ENCODE measurements at places on chromosomes 13 and 19.

- DNase-seq = peak; percentile 82
Observed at GRCh38 chr19:2867025-2867991, at the start of gene ZNF556. ZNF556 (plus strand) TSS chr19:2867335; CDS start chr19:2867422, 87 bp downstream.

- DNase-seq = no peak
Observed at GRCh38 chr19:44576843-44577565, 36.4 kb upstream of the IGSF23 start.

GRCh38 chr13:109715902-109716301 lies 70.5 kb downstream of the IRS2 start:
- DNase-seq = no peak

- DNase-seq = no peak
Observed at GRCh38 chr19:17841371-17841809, 6.4 kb downstream of the JAK3 start.

DNA sequence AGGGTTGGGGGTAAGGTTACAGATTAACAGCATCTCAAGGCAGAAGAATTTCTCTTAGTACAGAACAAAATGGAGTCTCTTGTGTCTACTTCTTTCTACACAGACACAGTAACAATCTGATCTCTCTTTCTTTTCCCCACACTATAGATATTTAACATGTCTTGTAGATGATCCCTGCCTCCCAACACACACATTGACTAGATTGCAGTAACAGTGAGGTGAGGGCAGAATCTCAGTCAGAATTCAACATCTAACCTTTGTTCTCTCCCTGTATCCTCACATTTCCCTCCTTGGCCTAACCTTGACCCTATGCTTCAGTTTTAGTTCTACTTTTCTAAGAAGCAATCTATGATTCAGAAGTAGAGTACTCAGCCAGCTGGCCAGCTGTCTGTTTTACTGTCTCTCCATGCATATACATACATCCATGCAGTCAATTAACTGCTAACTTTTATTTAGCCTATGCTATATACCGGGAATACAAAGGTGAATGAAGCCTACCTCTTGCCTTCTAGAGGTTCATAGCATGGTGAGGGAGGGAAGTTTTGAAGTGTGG lies 18.1 kb downstream of the DNAJC15 start:
- no peak for DNase-seq

DNA sequence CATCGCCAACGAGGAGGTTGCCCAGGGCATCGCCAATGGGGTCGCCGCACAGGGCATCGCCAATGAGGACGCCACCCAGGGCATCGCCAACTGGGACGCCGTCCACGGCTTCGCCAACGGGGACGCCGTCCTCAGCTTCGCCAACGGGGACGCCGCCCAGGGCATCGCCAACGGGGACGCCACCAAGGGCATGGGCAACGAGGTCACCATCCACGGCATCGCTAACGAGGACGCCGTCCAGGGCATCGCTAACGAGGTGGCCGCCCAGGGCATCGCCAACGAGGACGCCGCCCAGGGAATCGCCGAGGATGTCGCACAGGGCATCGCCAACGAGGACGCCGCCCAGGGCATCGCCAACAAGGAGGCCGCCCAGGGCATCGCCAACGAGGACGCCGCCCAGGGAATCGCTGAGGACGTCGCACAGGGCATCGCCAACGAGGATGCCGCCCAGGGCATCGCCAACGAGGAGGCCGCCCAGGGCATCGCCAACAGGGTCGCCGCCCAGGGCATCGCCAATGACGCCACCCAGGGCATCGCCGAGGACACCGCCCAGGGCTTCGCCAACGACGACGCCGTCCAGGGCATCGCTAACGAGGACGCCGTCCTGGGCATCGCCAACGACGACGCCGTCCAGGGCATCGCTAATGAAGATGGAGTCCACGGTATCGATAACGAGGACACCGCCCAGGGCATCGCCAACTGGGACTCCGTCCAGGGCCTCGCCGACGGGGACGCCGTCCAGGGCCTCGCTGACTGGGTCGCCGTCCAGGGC lies 945.7 kb downstream of the TUBA3C start:
- DNase-seq = no peak

DNA sequence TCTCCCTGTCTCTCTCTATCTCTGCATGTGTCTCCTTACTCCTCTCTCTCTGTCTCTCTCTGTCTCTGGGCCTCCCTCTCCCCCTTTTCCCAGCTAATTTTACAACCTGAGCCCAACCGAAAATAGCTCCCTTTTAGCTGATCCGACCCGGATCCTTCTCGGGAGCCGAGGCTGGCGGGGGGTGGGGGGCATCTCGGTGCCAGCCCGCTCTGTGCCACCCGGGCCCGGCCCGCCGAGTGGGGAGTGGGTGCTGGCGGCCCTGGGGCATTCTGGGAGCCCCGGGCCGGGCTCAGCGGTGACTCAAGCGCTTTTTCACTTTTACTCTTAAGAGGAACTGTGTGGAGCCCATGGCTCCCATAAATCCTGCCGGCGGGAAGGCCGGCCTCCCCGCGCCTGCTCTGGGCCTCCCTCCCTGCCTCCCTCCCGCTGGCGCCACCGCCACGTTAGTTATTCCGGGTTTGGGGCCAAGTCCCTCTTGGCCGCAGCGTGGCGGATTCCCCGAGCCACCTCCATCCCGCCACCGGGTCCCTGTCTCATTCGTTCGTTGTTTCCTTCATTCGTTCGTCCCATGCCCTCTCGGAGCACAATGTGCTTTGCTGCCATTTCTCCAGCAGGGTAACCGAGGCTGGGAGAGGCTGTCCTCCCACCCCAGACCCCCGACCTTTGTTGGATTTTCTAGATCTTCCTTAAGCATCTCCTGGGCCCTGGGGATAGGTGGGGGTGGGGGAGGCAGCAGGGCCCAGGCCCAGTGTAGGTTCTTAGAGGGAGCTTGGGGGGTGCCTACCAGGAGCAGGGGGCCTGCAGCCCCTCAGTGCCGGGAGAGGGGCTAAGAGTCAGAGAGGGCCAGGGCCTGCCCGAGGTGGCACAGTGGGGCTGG lies 3.2 kb downstream of the NFIC start:
- peak; percentile 72 for DNase-seq

DNA sequence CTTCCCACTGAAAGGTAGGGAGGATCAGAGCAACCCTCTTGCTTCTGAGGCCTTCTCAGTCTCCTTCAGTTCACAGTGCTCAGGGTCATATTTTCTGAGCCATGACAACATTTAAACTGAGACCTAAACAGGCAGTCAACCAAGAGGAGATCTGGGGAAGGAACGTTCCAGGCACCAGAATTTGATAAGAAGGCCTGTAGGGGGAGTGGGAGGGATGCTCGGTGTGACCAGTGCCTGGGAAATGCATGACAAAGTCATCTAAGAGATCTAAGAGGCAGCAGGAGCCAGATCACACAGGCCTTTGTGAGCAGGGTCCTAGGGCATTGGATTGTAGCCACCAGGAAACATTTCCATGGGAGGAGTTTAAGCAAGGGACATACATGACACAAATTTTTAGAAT lies 71.6 kb downstream of the SHISA2 start:
- DNase-seq = no peak

GRCh38 chr19:52170863-52171320 lies 529 bp downstream of the ZNF836 start:
- DNase-seq = no peak

DNA sequence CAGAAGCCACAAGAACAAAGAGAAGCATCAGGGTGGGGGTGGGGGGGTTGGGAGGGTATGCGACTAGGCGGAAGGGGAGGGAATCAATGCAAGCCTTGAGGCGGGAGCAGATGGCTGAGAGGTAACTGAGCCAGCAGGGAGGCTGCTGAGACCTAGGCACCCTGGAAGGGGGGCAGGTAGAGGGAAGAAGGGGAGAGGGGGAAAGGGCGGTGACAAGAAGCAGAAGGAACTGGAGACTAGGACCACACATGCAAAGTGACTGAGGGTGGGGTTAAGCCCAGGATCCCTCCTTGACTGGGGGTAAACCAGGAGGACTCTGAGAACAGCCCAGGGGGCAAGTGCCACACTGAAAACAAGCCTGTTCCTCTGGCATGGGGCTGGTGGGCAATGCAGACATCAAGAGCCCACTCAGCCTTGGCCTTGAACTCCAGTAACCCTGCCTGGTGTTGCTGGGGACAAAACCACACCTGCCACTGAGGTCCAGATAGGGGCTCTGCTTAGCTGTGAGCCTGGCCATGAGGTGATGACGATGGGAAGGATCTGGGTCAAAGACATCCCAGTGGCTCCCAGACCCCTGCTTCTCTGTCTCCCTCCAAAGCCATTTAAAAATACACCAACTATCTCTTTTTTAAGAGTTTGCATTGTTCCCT lies 20.3 kb downstream of the OPA3 start:
- no peak for DNase-seq

DNA sequence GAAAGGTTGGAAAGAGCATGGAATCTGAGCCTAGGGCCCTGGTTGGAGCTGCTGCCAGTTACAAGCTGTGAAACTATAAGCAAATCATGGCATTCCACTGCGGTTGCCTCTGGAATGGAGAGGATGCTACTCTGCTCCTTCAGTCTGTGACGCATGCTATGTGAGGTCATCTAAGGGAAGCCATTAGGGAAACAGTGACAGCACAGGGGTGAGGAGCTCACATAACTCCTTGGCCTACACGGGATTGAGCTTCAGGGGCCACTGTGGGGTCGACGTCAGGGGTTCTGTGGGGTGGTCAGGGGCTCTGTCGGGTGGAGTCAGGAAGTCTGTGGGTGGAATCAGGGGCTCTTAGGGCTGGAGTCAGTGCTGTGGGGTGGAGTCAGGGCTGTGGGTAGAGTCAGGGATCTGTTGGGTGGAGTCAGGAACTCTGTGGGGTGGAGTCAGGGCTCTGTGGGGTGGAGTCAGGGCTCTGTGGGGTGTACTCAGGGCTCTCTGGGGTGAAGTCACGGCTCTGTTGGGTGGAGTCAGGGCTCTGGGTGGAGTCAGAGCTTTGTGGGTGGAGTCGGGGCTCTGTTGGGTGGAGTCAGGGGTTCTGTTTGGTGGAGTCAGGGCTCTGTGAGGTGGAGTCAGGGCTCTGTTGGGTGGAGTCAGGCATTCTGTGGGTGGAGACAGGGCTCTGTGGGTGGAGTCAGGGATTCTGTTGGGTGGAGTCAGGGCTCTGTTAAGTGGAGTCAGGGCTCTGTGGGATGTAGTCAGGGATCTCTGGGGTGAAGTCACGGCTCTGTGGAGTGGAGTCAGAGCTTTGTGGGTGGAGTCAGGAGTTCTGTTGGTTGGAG lies 35.8 kb upstream of the MEDAG start:
- peak; percentile 80 for DNase-seq

DNA sequence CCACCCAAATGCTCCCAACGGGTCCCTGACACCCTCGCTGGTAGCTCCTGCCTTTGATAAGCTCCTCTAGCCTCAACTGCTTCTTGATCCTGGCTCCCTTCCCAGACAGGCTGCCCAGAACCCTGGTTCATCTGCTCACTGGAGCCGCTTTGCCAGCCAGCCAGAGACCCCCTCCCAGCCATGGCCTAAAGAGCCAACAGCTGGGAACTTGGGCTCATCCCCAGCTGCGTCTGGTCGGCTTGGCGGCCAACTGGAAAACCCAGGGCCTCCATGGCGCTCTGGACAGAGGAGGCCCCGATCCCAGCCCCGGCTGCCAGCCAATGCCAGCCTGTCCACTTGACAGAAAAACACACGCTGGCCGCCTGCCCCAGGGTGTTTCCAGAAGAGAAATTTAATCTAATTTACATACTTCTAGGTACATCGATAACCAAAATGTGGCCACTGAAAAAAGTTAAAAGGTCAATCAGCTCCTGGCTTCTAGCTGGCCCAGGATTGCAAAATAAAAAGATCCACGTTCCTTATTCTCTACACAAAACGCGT lies 3.0 kb upstream of the AKAP8L start:
- DNase-seq = peak; percentile 87

DNA sequence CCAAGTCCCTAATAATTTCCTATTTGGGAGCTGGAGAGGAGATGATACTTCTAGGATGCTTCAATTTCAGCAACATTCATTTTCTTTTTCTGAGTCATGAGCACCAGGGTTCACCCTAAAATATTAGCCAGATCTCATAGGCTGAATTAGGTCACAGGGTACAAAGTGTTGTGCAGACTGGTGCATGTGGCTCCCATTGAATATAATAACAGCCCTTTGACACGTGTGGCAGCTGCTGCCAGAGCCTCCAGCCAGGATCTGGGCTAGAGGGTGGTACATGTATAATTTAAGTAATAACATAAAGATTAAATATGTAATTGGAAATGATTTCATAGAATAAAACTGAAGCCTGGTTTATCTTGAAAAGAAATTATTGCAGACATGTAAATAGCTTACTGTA lies 244.9 kb downstream of the ATP8A2 start:
- no peak for DNase-seq

DNA sequence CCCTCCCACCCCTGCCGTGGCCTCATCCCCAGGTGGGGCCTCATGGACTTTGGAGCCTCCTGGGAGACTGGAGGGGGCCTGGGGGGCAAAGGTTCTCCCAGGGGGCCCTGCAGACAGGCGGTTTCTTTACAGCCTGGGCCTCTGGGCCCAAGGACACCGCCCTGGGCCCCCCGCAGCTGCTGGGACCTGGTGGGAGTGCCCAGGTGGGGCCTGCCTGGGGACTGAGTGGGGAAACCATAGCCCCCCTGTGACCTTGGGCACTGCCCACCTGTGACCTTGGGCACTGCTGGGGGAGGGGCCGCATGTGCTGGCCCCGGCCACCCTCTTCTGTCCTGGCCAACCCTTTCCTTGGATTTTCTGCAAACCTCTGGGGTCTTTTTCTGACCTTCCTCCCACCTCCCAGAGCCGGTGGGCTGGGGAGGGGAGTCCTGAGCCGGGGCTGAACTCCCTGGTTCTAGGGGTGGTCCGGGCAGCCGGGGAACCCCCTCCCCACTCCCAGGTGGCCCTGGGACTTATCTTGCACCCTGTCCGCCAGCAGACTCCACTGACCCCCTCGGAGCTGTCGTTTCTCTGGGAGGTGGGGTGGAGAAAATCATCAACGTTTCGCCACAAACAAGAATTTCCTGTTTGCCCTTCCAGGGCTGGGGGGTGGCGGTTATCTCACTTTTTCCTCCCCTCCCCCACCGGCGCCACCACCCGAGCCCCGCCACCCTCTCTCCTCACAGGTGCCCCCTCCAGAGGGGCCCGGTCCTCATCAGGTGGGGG lies 27.0 kb downstream of the ARID3A start:
- DNase-seq = no peak

DNA sequence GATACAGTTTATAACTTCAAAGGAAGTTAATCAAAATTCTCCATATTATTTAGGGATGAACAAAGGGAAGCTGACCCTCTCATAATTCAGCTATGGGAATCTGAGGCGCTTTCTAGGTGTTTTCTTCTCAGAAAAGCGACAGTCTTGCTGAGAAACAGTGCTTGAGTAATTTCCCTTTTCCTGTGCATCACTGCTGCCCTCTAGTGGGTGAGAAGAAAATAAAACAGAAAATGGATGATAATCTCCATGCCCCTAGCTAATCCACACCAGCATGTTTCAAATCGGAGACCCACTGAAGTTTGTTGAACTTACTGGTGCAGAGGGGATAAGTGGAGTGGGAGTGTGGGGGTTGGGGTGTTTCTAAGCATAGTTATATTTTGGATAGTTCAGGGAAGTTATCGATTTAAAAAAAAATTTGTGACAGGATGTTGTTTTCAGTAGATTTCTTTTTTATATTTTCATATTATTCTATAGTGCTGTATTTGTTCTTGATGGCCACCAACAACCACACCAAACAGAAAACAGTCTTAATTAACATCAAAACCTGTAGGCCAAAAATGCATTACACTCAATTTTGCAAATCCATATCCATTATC lies 21.4 kb downstream of the LCP1 start:
- DNase-seq = no peak

- DNase-seq = peak; percentile 37
Observed at GRCh38 chr13:40777166-40777808, 6.3 kb upstream of the MRPS31 start.

Data from right hindlimb (tissue), 1 donor.